Upper lobe of left lung (tissue), 6 donors: ENCODE measurements at places on chromosomes 1 and 21. TPM values are rescaled to one million over a fixed set of nuclear protein-coding genes. Genes with fewer than 3 reads are reported as not detected.

DNA sequence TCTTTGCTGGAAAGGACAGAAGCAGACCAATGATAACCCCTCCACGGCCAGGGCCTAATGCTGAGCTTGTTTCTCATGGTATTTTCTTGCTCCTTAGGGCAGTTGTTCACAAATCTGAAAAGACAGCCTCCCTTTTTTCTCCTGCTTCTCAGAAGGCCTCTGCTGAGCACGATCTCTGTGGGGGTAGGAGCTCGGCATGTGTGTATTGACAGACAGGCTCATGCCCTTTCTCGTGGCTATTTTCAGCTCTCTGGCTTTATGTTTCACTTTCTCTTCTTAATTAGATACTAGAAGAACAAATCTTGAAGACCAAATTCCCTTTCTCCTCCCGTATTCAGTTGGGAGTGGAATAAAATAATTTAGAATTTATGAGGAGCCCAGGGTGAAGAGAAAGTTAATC, 768 bp upstream of the RIIAD1 start:
- no peak for DNase-seq

DNA sequence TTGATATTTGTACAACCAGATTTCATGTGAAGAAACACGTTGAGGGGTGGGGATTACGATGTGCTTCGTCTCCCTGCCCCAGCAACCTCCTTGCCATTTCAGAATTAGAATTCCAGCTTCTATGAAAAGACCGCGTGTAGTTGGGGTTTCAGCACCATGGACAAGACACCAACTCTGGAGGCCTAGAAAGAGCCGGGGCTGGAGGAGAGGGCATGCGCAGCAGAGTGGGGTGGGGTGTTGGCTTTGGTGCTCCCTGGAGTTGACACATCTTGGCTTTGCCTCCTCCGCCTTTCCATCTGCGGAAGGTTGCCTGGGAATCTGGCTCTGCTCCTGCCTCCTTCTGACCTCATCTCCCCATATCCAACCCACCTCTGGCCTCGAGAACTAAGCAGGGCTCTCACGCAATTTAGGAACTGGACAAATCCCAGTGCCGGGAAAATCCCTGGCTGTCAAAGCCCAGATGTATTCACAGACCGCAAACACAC, 11.8 kb downstream of the HTR6 start:
- no peak for DNase-seq

DNA sequence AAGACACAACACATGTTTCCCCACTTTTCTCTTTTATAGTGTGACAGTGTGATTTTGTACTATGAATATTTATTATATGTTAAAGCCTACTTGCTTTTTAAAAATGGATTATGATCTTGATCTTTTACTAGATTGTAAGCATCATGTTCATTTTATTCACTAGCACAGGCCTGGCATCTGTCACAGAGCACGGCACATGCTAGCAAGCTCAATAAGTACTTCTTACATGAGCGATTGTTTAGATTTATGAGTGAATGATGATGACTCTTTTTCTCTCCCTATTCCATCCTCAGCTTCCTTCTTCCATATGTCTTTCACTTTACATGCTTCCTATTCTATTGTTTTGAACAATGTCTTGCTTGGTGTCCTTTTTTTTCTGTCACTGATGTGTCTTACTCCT, 1454.1 kb downstream of the MRPL39 start:
- no peak for DNase-seq

DNA sequence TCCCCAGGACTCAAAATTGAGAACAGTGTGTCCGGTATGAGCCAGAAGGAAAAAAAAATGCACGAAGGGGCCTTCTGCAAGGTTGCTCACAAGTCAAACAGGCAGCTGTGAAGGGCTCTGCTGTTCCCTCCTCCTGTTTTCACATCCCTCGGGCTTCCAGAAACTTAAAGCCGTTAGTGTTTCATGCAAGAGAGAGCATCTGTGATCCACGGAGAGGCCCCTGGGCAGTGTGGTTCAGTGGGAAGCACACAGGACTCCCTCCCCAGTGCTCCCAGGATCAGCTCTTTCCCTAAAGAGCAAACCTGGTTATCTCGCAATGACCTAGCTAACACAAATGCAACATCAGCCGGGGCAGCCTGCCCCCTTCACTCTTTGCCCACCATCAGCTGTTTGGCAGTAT, 2.9 kb upstream of the MATN1 start:
- DNase-seq, result no peak

- DNase-seq, result no peak
Observed at GRCh38 chr1:167756730-167757405, 35.1 kb downstream of the MPZL1 start.

DNA sequence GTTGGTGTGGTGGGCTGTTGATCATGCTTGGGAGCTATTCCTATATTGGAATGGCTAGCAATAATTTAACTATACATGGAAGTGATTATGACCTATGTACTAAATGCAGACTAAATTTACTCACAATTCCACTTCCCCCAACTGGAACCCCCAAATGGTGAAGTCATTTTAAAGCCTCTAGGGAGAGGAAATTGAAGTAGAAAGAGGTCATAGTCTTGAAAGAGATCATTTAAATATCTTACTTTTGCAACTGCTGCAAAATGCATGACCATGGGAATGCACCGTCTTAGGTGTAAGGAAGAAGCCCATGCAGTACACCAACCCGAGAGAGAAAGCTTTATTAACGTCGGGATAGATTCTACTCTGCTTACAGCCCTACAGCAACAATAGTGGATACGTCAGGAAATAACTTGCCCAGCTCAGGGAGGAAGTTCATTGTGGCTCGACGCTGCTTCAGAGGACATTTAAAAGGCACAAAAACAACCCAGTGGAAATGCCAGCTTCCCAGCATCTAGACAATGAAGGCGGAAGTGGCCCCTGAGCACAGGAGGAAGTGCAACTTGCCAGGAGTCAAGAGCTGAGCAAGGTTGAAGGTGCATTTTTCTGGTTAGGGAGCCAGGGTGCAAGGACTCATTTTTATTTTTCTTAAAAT, 26.5 kb downstream of the CYYR1 start:
- DNase-seq, result no peak

DNA sequence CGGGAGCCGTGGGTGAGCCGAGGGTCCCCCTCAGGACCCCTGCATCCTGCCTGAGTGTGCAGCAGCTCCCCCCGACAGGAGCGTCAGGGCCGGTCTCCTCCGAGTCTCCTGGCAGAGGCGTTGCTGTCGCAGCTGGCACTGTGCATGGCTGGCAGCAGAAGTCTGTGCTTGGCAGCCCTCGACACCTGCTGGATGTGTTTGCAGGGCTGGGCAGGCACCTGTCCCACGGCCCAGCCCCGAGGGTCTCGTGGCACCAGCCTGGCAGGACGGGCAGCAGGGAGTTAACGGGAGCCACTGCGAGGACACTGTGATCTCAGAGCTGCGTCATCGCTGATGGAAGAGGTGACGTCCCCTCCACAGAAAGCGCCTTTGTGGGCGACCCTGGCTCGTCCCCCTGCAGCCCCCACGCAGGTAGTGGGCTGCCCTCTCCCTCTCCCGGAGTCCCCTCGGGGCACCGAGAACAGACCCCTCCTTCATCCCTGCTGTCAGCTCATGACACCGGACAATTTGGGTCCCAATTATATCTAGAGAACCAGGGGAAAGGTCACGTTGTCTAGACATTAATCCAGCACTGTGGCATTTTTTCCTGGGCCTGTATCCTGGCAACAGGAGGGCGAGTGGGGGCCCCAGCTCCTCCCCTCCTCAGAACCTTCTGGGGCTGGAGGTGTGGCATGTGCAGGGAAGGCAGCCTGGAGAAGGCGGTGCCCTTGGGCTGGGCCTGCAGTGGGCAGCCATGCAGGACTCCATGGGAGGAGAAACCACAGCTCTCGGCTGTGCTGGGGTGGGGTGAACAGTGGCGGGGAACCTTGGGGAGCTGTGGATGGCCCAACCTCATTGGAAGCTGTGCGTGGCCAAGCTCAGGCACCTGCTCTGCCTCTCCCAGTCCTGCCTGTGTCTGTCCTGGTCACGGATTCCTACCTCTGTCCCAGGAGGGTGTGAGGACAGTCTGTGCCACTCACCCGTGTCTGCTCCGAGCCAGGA, 15.4 kb downstream of the COL18A1 start:
- DNase-seq, result no peak

FAM72B gene
- 3.0 TPM for total RNA-seq

GRCh38 chr1:97331165-97331564, 589.7 kb downstream of the DPYD start:
- no peak for DNase-seq

- DNase-seq, result peak; percentile 36
Observed at GRCh38 chr1:225655509-225656258, 2.8 kb upstream of the ENAH start.

FNDC10 gene
- 8.7 TPM for total RNA-seq

DNA sequence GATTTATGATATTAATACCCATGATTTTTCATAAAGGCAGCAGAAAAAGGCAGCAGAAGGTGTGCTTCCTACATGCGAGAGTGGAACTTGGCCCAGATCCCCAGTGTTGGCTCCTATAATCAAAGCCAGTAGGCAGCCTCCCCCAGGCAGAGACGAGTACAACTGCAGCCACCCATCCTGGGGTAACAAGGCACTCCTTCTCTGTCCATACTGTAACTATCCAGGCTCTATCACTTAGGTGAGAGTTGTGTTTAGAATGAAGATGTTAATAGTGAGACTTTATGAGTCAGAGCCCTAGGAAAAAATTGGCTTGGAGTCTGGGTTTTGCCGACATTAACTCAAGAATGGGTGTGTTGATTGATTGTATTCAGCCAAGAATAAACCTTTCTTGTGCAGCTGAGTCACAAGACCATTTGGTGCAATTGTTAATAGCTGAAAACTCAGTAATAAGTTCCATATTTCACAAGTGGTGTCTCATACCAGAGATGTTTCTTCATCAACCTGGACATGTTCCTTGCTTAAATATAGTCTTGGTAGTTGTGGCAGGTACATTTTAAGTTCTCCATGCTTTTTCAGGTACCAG, 322.3 kb downstream of the DUSP10 start:
- no peak for DNase-seq

GRCh38 chr1:5308249-5308648, 653.8 kb downstream of the AJAP1 start:
- no peak for DNase-seq

GRCh38 chr1:164937291-164937690, 378.3 kb downstream of the PBX1 start:
- no peak for DNase-seq

DNA sequence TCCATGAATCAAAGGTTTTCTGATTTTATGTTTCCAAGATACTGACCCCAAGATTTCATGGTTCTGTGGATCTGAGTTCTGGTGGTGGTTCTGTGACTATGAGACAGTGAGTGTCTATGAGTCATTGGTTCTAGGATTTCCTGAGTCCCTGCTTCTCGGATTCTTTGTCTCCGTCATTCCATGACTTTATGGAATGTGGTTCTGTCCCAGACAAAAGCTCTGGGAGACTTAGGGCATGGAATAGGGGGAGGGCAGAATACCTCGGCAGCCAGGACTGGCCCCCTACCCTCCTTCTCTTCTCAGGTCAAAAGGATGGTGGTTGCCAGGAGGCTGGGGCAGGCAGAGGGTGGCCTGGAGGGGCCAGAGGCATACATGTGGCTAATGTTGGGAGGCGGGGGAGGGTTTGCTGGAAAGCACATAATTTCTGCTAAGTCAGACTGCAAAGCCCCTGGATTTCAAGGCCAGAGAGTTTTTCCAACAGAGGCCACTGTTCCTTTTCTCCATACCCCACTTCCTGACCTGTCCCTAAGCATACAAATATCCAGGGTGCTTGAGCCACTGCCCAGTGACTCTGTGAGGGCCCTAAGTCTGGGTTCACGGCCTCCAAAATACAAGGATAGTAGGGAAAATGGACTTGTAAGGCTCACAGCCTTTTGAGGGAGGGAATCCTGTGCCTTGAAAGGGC, 17.2 kb downstream of the CDCP2 start:
- no peak for DNase-seq

CACHD1 gene
- total RNA-seq, result 26.3 TPM

- DNase-seq, result no peak
Observed at GRCh38 chr1:208264469-208265121, 20.4 kb upstream of the PLXNA2 start.

CD34 gene
- total RNA-seq, result 22.0 TPM

HEYL gene
- total RNA-seq, result 15.7 TPM

- no peak for DNase-seq
Observed at GRCh38 chr1:150576794-150577556, 2.4 kb downstream of the MCL1 start.

SPRR1B gene
- total RNA-seq, result not detected

GRCh38 chr21:31874812-31875212, 2.0 kb downstream of the HUNK start:
- peak; percentile 52 for DNase-seq

DNA sequence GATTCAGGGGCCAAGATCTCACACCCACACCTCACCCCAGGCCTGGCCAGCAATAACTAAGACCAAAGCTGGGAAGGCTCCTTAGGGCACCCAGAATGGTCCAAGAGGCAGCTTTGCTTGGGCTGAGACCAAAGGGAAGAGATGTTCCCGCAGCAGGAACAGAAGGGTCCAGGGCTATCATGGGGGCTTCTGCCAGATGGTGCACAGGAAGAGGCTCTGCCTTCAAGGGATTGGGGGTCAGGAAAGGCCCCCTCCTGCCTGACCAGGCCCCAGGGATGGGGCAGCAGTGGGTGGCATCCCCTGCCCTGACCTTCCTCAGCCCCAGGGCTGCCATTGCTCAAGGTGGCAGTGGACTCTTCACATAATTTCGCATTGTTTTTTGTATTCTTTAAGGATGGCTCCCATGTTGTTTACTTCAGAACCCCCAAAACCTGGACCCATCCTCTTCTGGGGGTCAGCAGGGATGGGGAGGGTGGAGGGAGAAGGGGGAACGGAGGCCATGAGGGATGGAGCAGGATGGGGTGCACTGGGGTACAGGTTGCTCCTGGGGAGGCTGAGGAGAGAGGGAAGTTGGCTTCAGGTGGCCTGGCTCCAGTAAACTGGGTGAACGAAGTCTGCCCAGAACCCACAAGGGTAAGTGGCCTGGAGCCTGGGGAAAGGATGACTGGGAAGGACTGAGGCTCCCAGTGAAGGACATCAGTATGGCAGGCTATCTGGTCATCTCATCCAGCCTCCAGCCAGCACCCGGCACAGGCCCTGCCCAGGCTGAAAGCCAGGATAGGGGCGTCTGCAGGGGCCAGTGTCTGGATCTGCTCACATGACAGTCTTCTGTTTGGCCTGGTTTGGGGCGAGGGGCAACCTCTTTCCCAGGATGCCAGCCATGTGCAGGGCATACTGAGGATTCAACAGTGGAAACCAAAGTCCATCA, 2.6 kb upstream of the NADK start:
- DNase-seq, result no peak

MAP1LC3C gene
- total RNA-seq, result 9.1 TPM

WNT2B gene
- 10.9 TPM for total RNA-seq

DNA sequence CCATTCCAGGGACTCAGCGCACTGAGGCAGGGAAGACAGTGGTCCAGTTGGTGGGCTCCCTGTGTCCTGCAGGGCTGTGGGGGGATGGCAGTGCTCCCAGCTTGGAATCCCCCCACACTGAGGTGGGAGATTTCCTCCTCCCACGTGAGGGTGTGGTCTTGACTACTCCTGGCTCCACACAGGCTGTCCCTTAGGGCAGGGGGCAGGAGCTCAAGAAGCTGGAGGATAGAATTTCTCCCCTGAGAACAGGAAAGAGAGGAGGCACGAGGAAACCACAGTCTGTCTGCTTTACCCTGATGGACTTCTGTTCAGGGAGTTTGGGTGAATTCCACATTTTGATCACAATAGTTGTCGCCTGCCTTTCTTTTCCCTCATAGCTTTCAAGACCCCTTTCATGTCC, 62.1 kb downstream of the CACNA1E start:
- DNase-seq, result no peak

SMAP2 gene
- 73.7 TPM for total RNA-seq

LINGO4 gene
- not detected for total RNA-seq
